ENCODE measurements at places on chromosomes 13 and 19. TPM values are rescaled to one million over a fixed set of nuclear protein-coding genes. Genes with fewer than 3 reads are reported as not detected.

ICAM4 gene
- 0.33 TPM for total RNA-seq

ACTL9 gene
- not detected for total RNA-seq

IRGC gene
- not detected for total RNA-seq

INSR gene
- 3.3 TPM for total RNA-seq

ZNF101 gene
- 1.9 TPM for total RNA-seq

CLEC17A gene
- not detected for total RNA-seq

SLC25A42 gene
- total RNA-seq, result 3.4 TPM

SERP2 gene
- 7.9 TPM for total RNA-seq
